Thyroid gland (tissue), 4 donors: ENCODE measurements at places on chromosomes 1 and 21. TPM values are rescaled to one million over a fixed set of nuclear protein-coding genes. Genes with fewer than 3 reads are reported as not detected.

PLXNA2 gene
- total RNA-seq: 22.2 TPM

C1orf141 gene
- not detected for total RNA-seq

DNA sequence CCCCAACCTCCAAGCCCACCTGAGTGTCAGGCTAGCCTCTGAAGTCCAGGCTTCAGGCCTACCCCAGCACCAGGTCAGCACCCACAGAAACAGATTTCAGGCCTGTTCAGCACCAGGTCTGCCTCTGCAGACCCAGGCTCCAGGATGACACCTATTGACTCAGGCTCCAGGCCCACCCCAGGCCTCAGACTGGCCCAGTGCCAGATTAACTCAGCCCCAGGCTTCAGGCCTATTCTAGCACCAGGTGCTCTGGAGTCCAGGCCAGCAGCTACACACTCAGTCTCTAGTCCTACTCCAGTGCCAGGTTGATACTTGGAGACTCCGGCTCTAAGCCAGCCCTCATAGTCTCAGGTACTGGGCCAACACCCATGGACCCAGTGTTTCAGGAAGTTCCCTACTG, 541.7 kb upstream of the PBX1 start:
- DNase-seq: no peak

- DNase-seq: no peak
These were observed 193.5 kb downstream of the CYYR1 start for GRCh38 chr21:26379561-26379960.

AMPD1 gene
- total RNA-seq: not detected

TTLL10 gene
- 0.13 TPM for total RNA-seq

CATSPER4 gene
- total RNA-seq: not detected

DNA sequence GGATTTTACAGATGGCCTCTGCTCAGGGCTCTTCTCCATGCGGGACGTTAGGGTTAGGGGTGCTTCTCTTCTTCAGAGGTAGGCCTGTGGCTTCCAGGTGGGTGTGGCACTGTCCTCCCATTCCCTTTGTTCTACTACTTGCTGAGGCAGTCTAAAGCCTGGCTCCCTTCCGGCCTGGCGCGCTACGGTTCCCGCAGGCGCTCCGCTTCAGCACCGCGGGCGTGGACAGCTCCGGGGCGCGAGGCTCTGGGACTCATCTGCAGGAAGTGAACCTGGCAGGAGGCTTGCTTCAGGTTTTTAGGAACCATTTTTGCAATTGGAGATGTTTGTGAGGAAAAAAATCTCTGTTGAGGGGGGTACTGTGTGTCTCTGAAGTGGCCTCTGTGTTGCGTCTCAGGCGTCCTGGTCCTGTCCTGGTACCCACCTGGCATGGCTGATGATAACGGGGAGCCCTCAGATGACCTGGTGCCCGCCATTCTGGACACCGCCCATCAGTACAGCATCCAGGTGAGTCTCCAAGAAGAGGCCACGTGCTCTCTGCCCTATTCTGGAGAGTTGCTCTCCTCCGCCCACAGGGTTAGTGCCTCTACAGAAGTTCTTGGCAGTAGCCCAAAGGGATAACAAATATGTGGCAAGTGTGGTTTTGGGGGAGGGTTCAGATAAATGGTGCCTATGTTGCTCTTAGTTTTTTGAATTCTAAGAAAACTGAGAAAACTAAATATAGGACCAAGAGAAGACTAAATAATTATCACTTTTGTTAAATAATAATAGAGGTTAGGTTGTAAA, 1.9 kb downstream of the MANEAL start:
- DNase-seq: peak; percentile 55
